ENCODE measurements at places on chromosomes 16 and 17. TPM values are rescaled to one million over a fixed set of nuclear protein-coding genes. Genes with fewer than 3 reads are reported as not detected.

- DNase-seq = no peak
Measured at GRCh38 chr17:4136373-4136772, 6.5 kb downstream of the ZZEF1 start.

Gene OR4D1
- total RNA-seq = not detected

Gene LGALS9B
- not detected for total RNA-seq

DNA sequence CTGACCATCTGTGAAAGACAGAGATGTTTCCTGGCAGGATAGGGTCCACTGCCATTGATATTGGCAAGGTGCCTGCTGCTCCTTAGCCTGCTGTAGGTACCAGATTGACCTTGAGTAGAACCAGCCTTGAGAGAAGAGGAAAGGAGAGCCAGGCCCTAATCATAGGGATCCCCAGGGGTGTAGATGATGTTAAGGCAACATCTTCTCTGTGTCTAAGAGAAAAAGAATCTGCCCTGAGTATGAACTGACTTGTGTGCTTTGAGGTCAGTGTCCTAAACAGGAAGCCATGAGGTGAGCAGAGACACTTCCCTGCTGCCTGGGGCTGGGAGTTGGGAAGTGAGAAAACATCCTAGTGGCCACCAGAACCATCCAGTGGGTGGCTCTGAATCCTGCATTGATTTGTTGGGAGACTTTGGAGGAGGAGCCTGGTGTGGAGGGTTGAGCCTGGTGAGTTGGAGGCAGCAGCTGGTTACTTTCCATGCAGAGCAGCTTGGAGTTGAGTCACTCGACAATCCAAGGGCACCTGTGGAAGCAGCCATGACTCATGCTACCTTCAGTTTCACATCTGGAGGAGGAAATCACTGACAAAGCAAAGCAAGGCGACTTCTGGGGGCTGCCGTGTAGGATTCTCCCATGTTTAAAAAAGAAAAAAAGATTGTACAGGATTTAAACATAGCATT lies 47.8 kb downstream of the BMERB1 start:
- no peak for DNase-seq

DNA sequence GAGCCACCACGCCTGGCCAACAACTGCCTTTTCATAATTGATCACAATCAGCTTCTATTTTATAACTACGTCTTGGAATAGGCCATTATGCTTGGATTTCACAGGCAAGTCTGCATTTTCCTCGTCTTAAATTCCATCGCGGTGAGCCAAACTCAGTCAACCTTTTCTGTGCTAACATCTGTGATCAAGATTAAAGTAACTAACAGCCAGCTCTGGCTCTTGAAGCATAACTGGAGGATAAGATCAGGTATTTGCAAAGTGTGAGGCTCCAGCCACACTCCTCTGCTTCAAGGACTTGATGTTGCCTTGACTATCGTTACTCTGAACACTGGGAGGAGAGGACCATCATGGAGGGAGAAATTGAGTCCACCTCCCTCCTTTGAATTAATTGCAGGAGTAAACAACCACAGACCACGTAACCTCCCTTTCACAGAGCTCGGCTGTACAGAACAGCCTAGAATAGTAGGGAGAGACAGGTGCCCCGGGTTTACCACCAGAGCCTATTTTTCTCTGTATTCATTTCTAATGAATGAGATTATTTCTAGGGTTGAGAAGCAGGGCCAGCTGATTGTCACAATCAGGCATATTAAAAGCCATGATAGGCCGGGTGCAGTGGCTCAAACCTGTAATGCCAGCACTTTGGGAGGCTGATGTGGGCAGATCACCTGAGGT lies 143.0 kb downstream of the XYLT1 start:
- DNase-seq = no peak

GRCh38 chr17:56866076-56866475 lies 32.1 kb downstream of the DGKE start:
- DNase-seq = no peak

- no peak for DNase-seq
Measured at GRCh38 chr16:14362774-14363371, 267.2 kb downstream of the PARN start.

- DNase-seq = no peak
Measured at GRCh38 chr16:75945916-75946457, 219.7 kb upstream of the CPHXL start.

- no peak for DNase-seq
Measured at GRCh38 chr17:78428836-78429617, 50.6 kb downstream of the PGS1 start.

DNA sequence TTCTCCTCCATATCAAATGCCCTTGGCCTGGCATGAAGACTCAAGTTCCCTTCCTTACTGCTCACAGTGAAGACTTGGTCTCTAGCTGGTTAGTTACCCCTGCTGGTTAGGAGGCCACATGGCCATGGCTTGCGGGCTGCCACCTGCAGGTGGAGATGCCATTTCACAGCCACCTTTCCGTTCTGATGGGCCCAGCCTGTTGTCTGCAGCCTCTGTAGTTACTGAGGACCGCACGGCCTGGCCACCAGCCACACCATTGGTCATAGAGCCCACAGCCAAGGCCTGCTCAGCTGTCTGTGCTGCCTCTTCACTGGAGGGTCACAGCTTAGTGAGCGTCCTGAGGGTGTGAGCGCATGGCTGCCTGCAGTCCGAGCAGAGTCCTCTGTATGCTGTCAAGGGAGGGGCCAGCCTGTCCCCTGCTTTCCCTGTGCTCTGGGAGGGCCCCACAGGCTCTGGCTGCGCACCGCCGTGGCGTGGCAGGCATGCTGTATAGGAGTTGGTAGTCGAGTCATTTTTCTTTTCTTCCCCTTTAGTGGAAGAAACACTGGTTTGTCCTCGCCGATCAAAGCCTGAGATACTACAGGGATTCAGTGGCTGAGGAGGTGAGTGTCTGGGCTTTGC lies 59.2 kb downstream of the PLD6 start:
- DNase-seq = no peak

DNA sequence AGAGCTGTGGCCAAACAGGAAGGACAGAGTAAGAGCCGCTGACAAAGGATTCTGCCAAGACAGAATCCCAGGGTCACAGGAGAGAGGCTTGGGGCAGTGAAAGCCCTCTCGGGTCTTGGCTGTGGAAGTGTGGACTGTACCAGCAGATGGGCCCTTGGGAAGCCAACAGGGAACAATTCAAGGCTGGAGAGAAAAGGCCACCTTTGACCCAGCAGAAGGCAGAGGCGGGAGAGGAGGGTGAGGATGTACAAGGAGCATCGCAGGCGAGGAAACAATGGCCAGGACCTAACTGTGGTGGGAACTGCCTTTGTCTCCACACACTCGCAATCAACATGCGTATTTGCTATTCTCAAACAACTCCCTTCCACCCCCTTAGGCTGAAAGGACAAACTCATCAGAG lies 15.7 kb downstream of the CARHSP1 start:
- DNase-seq = no peak

GRCh38 chr17:48294806-48295361 lies 135.1 kb downstream of the SKAP1 start:
- no peak for DNase-seq

- peak; percentile 79 for DNase-seq
Measured at GRCh38 chr16:28974007-28974436, 556 bp upstream of the SPNS1 start.

Gene CRHR1
- 0.86 TPM for total RNA-seq

DNA sequence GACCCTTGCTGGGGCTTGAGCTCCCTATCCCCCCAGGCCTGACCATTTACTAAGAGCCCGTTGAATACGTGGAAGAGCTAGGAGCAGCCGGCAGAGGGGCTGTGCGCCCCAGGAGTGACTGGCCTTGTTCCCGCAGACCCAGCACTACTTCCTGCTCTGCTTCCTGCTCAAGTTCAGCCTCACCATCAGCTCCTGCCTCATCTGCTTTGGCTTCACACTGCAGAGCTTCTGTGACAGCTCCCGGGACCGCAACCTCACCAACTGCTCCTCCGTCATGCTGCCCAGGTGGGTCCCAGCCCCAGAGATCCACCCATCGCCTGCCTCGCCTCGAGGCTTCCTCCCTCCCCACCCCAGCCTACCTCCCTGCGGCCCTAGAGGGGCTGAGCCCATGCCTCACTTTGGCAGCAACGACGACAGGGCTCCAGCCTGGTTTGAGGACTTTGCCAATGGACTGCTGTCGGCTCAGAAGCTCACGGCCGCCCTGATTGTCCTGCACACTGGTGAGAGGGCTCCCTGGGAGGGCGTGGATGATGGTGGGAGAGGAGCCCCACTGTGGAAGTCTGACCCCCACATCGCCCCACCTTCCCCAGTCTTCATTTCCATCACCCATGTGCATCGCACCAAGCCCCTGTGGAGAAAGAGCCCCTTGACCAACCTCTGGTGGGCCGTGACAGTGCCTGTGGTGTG lies 17.2 kb downstream of the CASKIN2 start:
- DNase-seq = no peak

Gene CYGB
- total RNA-seq = 7.4 TPM

DNA sequence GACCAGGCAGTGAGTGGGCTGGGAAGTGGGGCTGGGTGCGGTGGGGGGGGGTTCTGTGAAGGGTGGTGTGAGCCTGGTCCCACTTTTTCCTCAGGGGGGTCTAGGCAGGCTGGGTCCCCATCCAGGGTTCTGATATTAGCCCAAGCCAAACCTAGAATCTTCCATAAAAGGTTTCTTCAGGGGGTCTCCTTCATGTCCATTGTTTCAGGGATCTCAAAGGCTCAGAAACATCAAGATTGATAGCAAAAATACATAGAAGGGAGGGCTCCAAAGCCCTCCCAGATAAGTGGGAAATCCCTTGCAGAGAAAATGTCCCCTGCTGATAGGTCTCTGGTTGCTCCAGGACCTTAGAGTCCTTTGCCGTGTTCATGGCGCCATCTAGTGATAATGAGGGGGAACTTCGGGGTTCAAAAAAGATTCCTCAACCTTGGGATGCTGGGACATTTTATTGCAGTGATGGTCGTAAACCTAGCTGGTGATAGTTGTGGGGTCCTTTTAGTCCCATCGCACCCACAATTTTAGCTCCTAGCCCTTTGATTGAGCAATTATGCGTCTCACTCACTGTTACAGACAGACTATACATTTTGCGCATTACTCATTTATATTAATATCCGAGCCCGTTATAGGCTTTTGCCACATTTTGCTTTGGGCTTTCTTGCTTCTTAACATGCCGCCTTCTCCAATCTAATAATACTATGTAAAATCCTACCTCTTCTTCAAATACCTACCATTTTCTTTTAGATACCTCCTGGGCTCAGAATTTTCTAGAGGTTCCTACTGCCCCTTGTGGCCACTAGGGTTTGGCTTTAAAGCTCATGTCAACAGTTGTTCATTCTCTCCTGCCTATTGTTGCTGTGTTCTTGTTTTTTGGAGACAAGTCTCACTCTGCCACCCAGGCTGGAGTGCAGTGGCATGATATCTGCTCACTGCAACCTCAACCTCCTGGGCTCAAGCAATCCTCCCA lies 35.1 kb downstream of the IGF2BP1 start:
- peak; percentile 88 for DNase-seq

Gene USP22
- total RNA-seq = 256 TPM

Gene CCL17
- not detected for total RNA-seq

DNA sequence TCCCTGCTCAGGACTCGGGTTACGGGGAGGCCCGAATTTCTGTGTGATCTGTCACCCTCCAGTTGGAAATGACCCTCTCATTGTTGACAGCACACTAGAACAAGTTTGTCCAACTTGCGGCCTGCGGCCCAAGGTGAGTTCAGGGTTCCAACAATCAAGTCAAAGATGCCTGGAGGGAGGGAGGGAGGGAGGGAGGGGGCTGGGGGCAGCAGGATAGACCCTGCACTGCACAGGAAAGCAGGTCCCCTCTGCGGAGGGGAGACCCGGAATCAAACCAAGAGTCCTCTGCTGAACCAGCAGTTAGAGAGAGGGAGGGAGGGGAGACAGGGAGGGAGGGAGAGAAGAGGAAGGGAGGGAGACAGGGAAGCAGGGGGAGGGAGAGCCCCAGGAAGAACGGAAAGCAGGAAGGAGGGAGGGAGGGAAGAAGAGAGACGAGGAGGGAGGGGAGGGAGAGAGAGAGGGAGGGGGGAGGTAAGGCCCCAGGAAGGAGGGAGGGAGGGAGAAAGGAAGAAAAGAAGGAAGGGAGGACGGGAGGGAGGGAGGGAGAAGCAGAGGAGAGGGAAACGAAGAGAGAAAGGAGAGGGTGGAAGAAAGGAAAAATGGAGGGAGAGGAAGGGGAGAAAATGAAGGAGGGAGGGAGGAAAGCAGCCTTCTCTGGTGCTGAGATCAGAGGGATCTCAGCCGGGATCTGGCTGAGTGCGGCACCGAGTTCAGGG lies 96.7 kb upstream of the CDH5 start:
- DNase-seq = no peak

DNA sequence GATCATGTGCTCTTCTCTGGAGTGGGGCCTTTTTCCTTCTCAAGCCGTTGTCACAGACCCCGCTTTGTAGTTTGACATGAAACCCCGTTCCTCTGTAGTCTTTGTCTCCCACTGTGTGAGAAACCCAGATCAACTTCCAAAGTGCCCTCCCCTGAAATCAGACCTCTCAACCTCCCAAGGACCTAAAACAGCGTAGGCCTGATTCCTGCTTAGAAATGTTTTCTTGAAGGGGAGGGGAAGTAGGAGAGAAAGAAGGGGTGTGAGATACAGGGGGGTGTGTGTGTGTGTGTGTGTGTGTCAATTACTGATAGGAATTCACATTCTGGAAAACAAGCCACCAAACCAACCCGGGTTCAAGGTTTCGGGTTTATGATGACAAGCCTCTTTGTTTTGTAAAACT lies 1.4 kb downstream of the UBE2O start:
- DNase-seq = no peak

Gene LRRC46
- total RNA-seq = 0.46 TPM

GRCh38 chr17:75664099-75664549 lies 2.8 kb downstream of the RECQL5 start:
- no peak for DNase-seq

Gene AMFR
- total RNA-seq = 157 TPM

DNA sequence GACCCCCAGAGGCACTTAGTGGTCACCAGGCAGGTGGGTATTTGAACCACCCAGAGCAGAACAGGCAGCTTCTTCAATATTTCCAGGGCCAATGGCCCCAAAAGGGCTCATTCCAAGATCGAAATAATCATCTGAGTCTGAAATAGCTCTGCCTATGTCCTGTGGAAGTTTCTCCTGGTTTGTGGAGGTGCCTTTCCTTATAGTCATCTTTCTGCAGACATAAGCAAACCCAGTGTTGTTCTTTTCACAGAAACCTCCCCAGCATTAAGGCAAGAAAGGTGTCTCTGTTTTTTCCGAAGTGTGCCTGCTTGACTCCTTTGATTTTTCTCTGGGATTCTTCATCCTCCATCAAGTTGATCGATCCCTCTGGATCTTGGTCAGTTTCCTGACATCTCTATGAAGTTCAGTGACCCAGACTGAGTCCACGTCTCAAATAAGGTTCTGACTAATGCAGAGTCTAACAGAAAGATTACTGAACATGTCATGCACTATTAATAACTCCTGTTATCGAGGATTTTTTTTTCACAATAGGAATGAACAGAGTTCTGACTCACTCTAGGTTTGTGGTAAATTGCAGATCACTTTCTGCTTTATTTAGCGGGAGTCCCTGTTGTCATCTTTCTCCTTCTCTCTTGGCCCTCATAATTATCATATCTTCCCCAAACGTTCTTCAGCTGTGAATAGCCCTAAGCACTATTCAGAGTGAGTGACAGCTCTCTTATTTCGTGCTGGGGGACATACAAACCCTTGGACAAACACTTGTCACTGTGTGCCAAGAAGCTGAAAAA lies 1.5 kb downstream of the LRRC3C start:
- no peak for DNase-seq

Gene FAM171A2
- 49.5 TPM for total RNA-seq
